ENCODE measurements at places on chromosomes 4 and X.

DNA sequence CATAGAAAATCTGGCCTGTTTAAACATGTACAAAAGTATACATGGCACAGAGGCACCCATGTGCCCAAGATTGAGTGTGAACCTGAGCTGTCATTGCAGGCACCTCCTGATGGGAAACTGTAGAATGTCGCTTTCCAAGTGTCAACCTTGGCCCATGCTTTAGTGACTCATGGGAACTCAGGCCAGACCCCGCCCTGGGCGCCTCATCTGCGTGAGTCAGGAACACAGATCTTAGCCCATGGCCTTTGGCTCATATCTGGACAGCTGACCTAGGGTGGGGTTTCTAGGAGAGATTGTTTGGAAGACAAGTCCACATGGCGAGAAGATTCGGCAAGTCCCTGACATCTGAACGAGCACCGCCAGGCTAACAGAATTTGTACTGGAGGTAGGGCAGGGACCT is 50.0 kb downstream of the CYTL1 start:
- no peak for DNase-seq

DNA sequence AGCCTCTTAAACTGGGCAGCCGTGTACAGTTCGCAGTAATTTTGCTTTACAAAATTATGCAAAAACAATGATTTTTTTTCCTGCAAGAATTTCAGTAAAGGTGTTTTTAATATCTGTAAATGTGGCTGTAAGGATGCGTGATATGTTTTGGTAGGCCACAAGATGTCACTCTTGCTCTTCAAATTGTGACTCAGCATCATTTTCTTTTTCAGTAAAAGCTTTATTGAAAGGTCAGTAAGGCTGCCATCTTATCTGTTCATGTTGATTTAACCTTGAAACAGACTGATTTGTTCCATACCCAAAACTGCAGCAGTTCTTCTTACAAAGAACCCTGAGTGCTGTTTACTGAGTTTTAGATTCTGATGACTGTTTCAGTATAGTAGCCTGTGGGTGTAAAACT is 39.9 kb downstream of the TXLNG start:
- DNase-seq = no peak

- DNase-seq = no peak
Measured at GRCh38 chrX:136495043-136495442, 2.3 kb upstream of the HTATSF1 start.

- no peak for DNase-seq
Measured at GRCh38 chr4:22014222-22014741, 65.7 kb upstream of the KCNIP4 start.

DNA sequence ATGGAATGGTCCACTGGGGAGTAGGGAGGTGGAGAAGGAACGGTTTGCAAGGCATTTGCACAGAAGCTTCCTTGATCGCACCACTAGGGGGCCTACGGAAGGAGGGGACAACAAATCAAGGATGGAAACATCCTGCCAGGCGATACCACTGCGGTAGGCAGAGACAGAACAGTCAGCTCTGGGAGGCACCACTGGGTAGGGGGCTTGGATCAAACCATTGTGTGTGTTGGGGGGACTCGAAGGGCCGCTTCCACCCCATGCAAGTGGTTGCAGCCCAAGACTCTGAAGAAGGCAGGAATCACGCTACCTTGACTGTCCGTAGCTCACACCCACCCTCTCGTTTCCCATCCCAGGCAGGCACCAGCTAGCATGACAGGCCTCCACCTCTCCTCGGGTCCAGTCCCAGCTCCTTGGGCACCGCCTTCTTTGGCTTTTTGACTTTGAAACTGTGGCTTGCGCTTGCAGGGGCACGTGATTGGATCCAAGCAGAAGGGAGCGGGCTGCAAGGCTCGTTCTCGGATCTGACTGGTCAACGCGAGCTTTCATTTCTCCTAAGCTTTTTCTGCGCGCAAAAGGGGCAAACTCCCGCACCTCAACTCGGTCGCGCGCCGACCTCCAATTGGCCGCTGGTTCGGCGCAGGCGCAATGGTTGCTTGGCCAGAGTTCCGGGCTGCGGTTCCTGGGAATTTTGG is 28.4 kb downstream of the GAGE1 start:
- DNase-seq = peak; percentile 40

GRCh38 chr4:144948009-144948408 is 150.0 kb downstream of the ANAPC10 start:
- DNase-seq = no peak

- no peak for DNase-seq
Measured at GRCh38 chrX:45591650-45592049, 391.0 kb upstream of the DIPK2B start.

DNA sequence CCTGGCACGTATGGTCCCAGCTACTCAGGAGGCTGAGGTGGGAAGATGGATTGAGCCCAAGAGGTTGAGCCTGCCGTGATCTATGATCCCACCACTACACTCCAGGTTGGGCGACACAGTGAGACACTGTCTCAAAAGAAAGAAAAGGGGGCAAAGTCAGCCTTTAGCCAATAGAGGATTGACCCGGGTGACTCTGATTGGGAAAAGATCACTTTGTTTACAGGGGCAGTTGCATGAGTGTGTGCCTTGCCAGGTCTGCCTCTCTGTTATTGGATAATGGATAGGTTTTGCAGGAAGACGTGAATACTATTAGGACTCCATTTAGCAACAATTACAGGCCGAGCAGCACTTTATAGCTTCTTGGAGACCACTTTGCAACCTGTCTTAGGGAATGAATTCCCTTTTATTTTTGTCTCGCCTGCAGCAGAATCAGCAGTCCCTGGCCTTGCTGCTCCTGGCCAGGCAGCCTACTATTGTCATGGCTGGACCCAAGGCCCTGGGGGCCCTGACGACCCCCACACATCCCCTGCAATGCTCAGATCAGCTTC is 103.2 kb upstream of the PSAPL1 start:
- DNase-seq = no peak

DNA sequence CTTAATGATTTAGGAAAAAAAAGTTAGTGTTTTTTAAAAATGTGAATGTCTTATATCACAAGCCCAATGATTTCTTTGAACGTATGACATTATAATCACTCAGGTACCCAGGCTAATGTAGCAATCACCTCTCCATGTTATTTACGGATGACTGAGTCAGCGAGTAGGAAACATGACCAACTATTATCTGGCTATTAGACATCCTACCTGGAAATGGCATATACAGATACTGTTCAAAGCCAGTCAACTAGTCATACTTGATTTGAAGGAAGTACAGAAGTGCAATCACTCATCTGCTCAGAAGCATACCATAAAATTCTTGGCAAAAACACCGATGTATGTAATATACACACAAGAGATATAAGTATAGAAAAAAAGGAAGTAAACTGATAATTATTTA is 732.5 kb downstream of the ARAP2 start:
- no peak for DNase-seq

GRCh38 chr4:184064877-184065276 is 152.8 kb downstream of the ENPP6 start:
- DNase-seq = no peak

DNA sequence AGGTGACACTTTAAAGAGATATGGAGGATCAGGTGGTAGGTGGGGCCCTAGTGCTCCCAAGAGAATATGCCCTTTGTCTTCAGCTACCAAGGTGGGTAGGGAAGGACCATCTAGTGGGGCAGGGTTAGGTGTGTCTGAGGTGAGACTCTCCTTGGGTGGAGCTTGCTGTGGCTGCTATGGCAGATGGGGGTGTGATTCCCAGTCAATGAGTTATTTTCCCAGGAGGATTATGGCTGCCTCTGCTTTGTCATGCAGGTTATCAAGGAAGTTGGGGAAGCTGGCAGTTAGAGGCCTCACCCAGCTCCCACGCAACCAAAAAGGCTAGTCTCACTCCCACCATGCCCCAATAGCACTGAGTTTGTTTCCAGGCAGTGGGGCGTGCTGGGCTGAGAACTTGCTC is 18.0 kb upstream of the SPIN2A start:
- DNase-seq = no peak

DNA sequence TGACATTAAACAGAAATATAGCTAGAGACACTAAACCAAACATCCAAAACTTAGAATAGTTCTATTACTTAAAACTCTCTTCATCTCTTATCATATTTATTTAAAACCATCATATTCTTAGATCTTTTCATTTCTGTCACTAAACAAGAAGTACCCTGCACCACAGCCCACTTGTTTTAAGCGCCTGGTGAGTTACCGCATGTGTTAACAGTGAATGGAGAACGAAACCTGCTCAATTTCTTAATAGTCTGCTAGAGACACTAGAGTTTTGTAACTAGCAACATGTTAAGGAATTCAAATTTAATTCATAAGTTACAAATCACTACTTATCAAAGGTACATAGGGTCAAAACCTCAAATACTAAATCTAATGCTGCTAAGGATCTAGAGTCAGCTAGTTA is 111.5 kb downstream of the FBXW7 start:
- DNase-seq = no peak

DNA sequence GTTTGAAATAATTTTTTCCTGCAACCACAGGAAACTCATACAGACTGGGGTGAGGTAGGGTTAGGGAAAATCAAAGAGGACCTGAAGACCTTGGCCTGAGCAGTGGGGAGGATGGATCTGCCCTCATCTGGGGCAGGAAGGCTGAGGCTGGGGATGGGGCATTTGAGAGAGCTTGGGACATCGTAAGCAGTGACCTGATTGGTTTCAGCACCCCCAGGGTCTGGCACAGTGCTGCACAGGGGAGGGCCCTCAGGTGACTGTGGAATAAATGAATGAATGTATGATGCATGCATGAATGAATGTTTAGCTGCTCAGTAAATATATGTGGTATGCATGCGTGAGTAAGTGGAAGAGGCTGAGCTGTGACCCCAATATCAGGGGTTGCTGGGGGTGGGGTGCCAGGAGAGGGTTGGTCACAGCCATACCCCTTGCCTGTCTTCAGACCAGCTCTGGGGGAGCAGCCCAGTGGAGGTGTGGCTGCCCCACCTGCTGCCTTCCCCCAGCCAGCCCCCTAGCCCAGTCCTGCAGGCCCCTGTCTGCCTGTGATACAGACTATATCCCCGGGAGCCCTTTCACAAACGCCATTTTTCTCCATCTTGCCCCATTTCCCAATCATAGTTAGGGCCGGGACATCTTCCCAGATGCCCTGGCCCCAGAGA is 11.0 kb upstream of the TNIP2 start:
- no peak for DNase-seq

GRCh38 chrX:38260231-38260630 is 39.6 kb upstream of the SRPX start:
- DNase-seq = no peak

DNA sequence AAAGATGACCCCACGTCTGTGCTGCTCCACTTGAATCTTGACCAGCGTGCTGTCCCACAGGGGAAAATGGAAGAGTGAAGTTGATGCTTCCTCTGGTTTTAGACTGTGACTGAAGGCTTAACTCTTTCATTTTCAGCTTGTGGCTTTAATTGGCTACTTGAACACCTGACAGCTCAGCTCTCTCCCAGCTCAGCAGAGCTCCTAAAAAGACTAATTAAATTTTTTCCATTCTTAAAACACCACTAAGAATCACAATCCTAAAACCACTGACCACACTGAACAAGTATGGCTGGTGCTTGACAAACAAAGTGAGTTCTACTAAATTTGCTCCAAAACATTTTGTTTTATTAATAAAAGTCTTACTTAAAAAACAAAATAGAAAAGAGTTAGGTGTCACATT is 71.7 kb downstream of the SRPX start:
- DNase-seq = no peak

DNA sequence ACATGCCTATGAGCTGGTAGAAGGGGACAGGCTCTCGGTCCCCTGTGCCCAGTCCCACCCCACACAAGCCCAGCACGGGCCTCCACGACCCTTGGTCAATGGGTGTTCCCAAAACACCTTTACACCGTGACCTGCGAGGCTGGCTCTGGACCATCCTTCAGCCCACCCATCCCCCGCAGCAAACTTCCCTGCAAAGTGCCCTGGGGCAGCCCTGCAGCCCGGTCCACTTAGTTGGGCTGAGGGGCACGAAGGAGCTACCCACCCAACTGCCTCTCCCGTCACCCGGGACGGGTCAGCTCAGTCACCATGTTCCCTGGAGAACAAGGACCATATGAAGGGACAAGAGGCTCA is 23.4 kb downstream of the WDR1 start:
- DNase-seq = no peak

DNA sequence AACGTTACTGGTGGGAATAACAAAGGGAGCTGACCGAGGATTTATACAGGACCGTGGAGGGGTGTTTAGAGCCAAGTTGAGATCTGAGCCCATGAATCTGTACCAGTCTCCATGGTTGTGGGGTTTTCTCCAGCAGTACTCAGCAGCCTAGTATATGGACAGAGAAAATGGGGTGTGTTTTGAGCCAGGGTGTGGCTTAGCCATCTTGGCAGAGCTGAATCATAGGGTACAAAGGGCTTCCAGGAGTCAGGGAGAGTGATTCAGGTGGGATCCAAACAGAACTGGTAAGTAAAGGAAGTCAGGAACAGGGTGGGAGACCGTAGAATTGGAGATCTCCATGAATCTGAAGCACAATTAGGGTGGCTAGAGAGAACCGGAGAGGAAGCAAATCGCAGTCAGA is 7.4 kb upstream of the HPRT1 start:
- DNase-seq = no peak

- DNase-seq = no peak
Measured at GRCh38 chr4:8533274-8533865, 46.8 kb upstream of the GPR78 start.

GRCh38 chrX:43556207-43556606 is 99.9 kb upstream of the MAOA start:
- DNase-seq = no peak

DNA sequence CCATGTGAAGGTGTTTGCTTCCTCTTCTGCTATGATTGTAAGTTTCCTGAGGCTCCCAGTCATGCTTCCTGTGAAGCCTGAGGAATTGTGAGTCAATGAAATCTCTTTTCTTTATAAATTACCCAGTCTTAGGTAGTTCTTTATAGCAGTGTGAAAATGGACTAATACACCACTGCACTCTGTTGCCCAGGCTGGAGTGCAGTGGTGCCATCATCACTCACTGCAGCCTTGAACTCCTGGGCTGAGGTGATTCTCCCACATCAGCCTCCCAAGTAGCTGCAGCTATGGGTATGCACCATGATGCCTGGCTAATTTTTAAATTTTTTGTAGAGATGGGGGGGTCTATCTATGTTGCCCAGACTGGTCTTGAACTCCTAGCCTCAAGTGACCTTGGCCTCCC is 15.8 kb upstream of the IGFBP7 start:
- no peak for DNase-seq

- no peak for DNase-seq
Measured at GRCh38 chrX:7261672-7262332, 113.8 kb upstream of the PUDP start.

DNA sequence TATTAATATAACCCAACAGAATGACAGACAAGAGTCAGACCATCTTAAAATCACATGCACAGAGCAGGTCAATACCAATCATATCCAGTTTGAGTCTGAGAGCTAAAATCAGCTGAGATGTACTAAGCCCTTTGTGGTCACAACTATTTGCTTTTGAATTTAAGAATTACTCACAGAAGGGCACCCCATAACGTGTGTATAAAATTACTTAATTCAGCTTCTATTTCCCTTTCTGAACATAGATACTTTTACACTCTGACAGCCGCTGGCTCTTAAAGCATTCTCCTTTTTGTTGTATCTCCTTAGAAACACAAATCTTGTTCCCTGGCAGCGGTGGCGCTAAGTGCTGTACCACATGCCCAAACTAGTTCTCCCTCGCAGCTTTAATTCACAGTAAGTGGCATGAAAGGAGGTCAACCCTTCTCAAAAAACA is 14.8 kb upstream of the PPARGC1A start:
- no peak for DNase-seq

Data from activated CD4-positive, CD25-positive, alpha-beta regulatory T cell treated with anti-CD3 and anti-CD28 coated beads, Interleukin-2, amount 50 U/mL, for 72 hours (primary cell).